ENCODE measurements at places on chromosomes 5 and 9. TPM values are rescaled to one million over a fixed set of nuclear protein-coding genes. Genes with fewer than 3 reads are reported as not detected.

The AHRR gene
- 1.4 TPM for total RNA-seq

The SVEP1 gene
- total RNA-seq, result not detected

The LCN15 gene
- total RNA-seq, result not detected

The ADCY2 gene
- total RNA-seq, result not detected
